ENCODE measurements at places on chromosomes 4 and X.

GRCh38 chr4:85423431-85423830 is 51.5 kb upstream of the ARHGAP24 start:
- H3K4me3 ChIP-seq: no peak overlapping the region
- no peaks in the 10 kb centered on the region for H3K27me3 ChIP-seq
- DNase-seq: no peak
- H3K27ac ChIP-seq: no peak overlapping the region
- H3K4me1 ChIP-seq: no peaks in the 10 kb centered on the region

- no peak overlapping the region for H3K4me3 ChIP-seq
- no peaks in the 10 kb centered on the region for H3K27me3 ChIP-seq
- peak overlapping the region; percentile 93 for H3K27ac ChIP-seq
Observed at GRCh38 chr4:124459196-124459940, 253.2 kb downstream of the ANKRD50 start.

- H3K27ac ChIP-seq: no peak overlapping the region
- H3K36me3 ChIP-seq: peaks cover 10% of the 10 kb centered on the region
- H3K27me3 ChIP-seq: no peaks in the 10 kb centered on the region
- DNase-seq: no peak
- H3K4me1 ChIP-seq: no peaks in the 10 kb centered on the region
Observed at GRCh38 chrX:155544881-155545280, 67.9 kb downstream of the TMLHE start.

DNA sequence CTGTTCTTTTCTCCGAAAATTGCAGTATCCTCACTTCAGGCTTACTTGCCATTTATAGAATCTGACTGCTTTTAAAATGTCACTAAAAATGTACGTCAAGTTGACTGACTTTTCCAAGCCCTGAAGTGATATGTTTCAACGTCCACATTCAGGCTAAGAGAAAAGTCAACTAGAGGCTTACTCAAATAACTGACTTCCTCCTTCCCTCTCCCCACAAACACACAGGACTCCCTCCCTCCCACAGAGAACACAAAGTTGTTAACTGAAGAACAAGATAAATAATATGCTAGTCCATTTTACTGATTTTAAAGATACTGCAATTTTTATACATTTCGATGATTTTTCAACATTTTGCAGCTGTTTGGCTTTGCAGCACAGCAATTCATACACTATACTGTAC is 13.8 kb upstream of the CDKL2 start:
- DNase-seq: no peak
- H3K27me3 ChIP-seq: no peaks in the 10 kb centered on the region
- H3K27ac ChIP-seq: no peak overlapping the region
- no peak overlapping the region for H3K4me3 ChIP-seq
- H3K36me3 ChIP-seq: peaks cover 75% of the 10 kb centered on the region

- DNase-seq: no peak
- no peaks in the 10 kb centered on the region for H3K27me3 ChIP-seq
- H3K27ac ChIP-seq: no peak overlapping the region
- peaks cover 9% of the 10 kb centered on the region for H3K4me1 ChIP-seq
- H3K4me3 ChIP-seq: no peak overlapping the region
Observed at GRCh38 chr4:173088144-173088543, 80.5 kb upstream of the GALNT7 start.

DNA sequence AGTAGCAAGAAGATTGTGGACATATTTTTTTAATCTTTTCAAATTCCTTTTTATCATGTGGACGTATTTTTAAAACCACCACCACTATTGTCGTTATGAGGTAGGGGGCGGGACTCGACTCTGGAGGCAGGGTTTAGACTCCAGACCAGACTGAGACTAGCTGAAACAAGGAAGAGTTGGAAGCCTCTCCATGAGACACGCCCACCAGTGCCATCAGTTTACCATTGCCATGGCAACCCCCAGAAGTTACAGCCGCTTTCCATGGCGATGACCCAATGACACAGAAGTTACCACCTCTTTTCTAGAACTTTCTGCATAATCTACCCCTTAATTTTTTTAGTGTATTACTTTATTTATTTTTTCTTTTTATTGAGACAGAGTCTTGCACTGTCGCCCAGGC is 8.7 kb downstream of the MRFAP1 start:
- H3K27ac ChIP-seq: no peak overlapping the region
- no peaks in the 10 kb centered on the region for H3K27me3 ChIP-seq
- no peaks in the 10 kb centered on the region for H3K36me3 ChIP-seq
- DNase-seq: no peak
- no peaks in the 10 kb centered on the region for H3K4me1 ChIP-seq

DNA sequence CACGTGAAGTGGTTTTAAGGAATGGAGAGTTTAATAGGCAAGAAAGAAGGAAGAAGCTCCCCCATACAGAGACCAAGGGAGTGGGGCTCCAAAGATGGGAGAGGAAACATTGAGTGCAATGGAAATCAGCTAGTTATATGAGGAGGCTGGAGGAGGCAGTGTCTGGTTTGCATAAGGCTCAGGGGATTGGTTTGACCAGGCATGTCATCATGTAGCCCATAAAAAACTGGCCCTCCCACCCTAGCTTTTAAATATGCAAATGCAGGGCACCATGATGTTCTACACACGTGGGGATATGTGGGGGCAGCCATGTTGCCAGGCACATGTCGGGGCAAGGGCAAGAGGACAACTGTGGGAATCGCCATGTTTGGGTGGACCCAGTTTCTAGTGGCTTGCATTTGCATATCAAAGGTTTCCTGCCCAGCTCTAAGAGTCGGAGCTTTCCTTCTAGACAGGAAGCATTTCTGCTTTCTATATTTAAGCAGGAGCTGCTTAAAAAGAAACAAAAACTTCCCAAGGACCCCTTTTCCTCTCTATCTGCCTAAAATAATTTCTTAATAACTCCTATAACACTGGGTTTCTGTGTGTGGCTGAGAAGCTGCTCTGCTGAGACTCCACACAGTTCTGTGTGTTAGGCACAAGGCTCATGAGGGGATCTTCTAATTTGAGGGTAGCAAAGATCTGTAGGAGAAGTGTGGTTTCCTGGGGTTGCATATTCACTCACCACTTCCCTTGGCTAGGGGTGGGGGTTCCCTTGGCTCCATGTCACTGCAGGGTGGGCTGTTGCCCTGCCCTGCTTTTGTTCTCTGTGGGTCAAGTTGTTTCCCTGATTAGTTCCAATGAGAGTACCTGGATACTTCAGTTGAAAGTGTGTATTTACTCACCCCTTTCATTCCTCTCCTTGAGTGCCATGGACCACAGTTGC is 113.5 kb downstream of the VSIG4 start:
- no peaks in the 10 kb centered on the region for H3K36me3 ChIP-seq
- no peaks in the 10 kb centered on the region for H3K27me3 ChIP-seq
- no peak overlapping the region for H3K4me3 ChIP-seq
- no peaks in the 10 kb centered on the region for H3K4me1 ChIP-seq
- no peak for DNase-seq
- H3K27ac ChIP-seq: no peak overlapping the region

GRCh38 chrX:143002206-143002605 is 23.5 kb upstream of the SPANXN4 start:
- no peaks in the 10 kb centered on the region for H3K4me1 ChIP-seq
- H3K4me3 ChIP-seq: no peak overlapping the region
- H3K27ac ChIP-seq: no peak overlapping the region
- no peaks in the 10 kb centered on the region for H3K27me3 ChIP-seq
- no peak for DNase-seq

DNA sequence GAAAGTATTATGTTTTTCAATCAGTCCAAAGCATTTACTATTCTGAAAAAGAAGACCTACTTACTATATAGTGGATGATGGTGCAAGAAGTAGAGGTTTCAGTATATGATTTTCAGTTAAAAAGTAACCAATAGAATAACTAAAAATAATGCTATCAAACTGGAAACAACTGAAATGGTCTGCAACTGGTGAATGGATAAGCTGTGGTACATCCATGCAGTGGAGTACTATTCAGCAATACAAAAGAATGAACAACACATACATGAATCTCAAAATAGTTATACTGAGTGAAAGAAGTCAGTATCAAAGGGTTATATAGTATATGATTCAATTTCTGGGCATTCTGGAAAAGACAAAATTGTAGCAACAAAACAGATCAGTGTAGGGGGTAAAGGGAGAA is 55.9 kb downstream of the PLAC1 start:
- H3K27ac ChIP-seq: no peak overlapping the region
- H3K4me3 ChIP-seq: no peak overlapping the region
- H3K36me3 ChIP-seq: no peaks in the 10 kb centered on the region

DNA sequence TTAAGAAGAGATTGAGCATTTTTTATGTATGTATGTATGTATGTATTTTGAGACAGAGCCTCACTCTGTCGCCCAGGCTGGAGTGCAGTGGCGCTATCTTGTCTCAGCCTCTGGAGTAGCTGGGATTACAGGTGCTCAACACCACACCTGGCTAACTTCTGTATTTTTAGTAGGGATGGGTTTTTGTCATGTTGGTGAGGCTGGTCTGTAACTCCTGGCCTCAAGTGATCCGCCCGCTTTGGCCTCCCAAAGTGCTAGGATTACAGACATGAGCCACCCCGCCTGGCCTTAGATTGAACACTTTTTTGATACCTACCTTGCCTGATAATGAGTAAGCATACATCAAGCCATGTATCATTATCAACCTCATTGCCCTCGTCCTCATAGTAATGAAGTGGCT is 2.7 kb downstream of the N4BP2 start:
- DNase-seq: no peak
- H3K4me3 ChIP-seq: peak overlapping the region; percentile 98
- no peak overlapping the region for H3K27ac ChIP-seq
- H3K27me3 ChIP-seq: no peaks in the 10 kb centered on the region
- no peaks in the 10 kb centered on the region for H3K4me1 ChIP-seq

- no peak overlapping the region for H3K4me3 ChIP-seq
- no peak overlapping the region for H3K27ac ChIP-seq
- peak; percentile 58 for DNase-seq
Observed at GRCh38 chrX:140733766-140734342, 24.3 kb downstream of the LINC00632 start.

DNA sequence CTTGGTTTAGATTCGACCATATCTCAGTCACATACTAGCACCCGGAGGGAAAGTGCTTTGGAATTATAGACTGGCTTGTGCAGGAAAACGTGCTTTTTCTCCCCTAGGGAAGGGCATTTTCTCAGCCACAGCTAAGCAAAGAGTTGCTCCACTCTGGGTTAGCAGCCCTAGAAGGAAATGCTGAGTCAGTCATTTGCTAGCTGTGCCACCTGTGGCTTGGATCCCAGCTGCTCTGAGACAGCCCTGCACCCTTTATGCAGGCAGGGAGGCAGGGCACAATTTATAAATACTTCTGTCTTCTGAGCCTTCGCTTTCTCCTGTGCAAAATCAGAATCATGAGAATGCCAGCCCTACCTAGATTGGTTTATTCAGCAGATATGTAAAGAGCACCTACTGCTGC is 1.3 kb upstream of the USP51 start:
- no peaks in the 10 kb centered on the region for H3K27me3 ChIP-seq
- peak; percentile 22 for DNase-seq
- peaks cover 10% of the 10 kb centered on the region for H3K36me3 ChIP-seq
- H3K4me3 ChIP-seq: no peak overlapping the region
- no peaks in the 10 kb centered on the region for H3K4me1 ChIP-seq

GRCh38 chr4:96375367-96375766 is 535.5 kb downstream of the PDHA2 start:
- no peaks in the 10 kb centered on the region for H3K4me1 ChIP-seq
- no peak overlapping the region for H3K27ac ChIP-seq
- no peaks in the 10 kb centered on the region for H3K36me3 ChIP-seq
- no peaks in the 10 kb centered on the region for H3K27me3 ChIP-seq
- no peak for DNase-seq

GRCh38 chr4:153784166-153784699 is 4.7 kb downstream of the SFRP2 start:
- no peaks in the 10 kb centered on the region for H3K4me1 ChIP-seq
- no peak overlapping the region for H3K27ac ChIP-seq
- no peak for DNase-seq

- H3K4me3 ChIP-seq: no peak overlapping the region
- no peak overlapping the region for H3K27ac ChIP-seq
- H3K4me1 ChIP-seq: no peaks in the 10 kb centered on the region
- DNase-seq: peak; percentile 91
- no peaks in the 10 kb centered on the region for H3K27me3 ChIP-seq
Observed at GRCh38 chr4:173288296-173288695, 45.9 kb downstream of the HMGB2 start.

- H3K27me3 ChIP-seq: no peaks in the 10 kb centered on the region
- no peak for DNase-seq
Observed at GRCh38 chrX:155070663-155070974, 317 bp downstream of the CMC4 start.

- H3K4me1 ChIP-seq: no peaks in the 10 kb centered on the region
- H3K4me3 ChIP-seq: no peak overlapping the region
- DNase-seq: no peak
- H3K27ac ChIP-seq: no peak overlapping the region
Observed at GRCh38 chr4:66376396-66376795, 706.1 kb upstream of the EPHA5 start.

DNA sequence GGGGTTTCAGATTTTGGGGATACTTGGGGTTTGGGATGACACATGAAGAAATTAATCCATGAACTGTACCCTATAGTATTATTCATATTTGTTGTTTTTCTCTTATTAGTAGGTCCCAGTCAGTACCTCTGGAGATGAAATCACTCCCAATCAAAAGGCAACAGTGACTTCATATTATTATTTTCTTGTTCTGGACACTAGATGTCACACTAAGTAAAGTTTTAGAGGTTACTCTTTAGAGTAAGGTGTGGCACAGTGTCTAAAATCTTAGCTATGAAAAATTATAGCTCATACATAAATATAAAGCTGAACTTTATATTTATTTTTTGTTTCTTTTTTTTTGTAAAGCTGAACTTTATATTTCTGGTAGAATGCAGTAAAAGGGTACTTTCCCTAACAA is 35.1 kb downstream of the FAM114A1 start:
- H3K36me3 ChIP-seq: peaks cover 13% of the 10 kb centered on the region
- H3K27me3 ChIP-seq: no peaks in the 10 kb centered on the region
- DNase-seq: no peak
- H3K4me1 ChIP-seq: no peaks in the 10 kb centered on the region

Data from endodermal cell (in vitro differentiated cells).